Skeletal muscle tissue (tissue), 5 donors: ENCODE measurements at places on chromosomes 11 and 22. TPM values are rescaled to one million over a fixed set of nuclear protein-coding genes. Genes with fewer than 3 reads are reported as not detected.

The PTPN5 gene
- not detected for total RNA-seq

The KLHDC7B gene
- not detected for total RNA-seq

The CALCB gene
- not detected for total RNA-seq

The NCR3LG1 gene
- total RNA-seq = 0.52 TPM

The CATSPER1 gene
- not detected for total RNA-seq

The OR8A1 gene
- total RNA-seq = not detected

The OR8G1 gene
- under 0.01 TPM for total RNA-seq

The OR5L2 gene
- total RNA-seq = not detected

The PRODH gene
- 3.7 TPM for total RNA-seq

The TSSK2 gene
- total RNA-seq = not detected

The CCDC73 gene
- not detected for total RNA-seq

The ARHGEF17 gene
- 19.3 TPM for total RNA-seq

The CALCA gene
- not detected for total RNA-seq

The OAF gene
- 13.6 TPM for total RNA-seq

The VSIG2 gene
- not detected for total RNA-seq

The C22orf15 gene
- not detected for total RNA-seq

The SMC1B gene
- under 0.01 TPM for total RNA-seq

The OR6M1 gene
- total RNA-seq = not detected

The MRGPRX4 gene
- not detected for total RNA-seq

The OR56A1 gene
- under 0.01 TPM for total RNA-seq
